ENCODE measurements at places on chromosomes 5 and 9. TPM values are rescaled to one million over a fixed set of nuclear protein-coding genes. Genes with fewer than 3 reads are reported as not detected.
A peak's percentile ranks its signal among the peaks of the same experiment; 100 is the strongest.

DNA sequence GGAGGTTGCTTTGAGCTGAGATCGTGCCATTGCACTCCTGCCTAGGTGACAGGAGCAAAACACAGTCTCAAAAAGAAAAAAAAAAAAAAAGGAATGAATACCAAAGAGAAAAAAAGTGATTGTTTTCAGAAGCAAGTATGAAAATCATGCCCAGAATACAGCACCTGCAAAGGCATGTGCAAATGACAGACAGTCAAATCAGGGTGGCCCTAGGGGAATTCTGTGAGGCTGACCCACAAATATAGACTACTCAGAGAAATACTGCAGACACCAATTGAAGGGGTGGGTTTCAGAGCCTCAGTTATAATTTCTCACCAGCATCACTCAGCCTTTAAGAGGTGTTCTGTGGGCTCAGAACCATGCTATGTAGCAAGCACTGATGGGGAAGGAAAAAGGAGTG is 28.6 kb downstream of the DCAF12 start:
- no peak for DNase-seq
- peaks cover 6% of the 10 kb centered on the region for H3K4me1 ChIP-seq
- no peak overlapping the region for H3K27ac ChIP-seq

DNA sequence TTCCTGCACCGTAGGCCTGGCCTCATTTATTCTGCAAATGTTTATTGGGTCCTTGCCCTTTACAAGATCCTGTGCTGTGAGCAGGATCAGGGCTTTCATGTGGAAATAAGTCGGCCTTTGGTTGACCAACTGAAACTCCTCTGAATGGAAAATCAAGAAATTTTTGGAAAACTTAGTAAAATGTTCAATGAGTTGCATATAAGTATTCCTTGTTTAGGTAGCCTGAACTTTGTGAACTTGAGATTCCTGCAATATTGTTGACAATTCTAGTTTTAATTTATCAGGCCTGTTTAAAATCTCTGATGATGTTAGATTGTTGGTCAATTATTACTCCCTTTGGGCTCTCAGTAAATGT is 1.1 kb downstream of the MAML1 start:
- H3K27ac ChIP-seq: peak overlapping the region; percentile 92

GRCh38 chr5:30930736-30931135 is 262.8 kb upstream of the CDH6 start:
- no peaks in the 10 kb centered on the region for H3K27me3 ChIP-seq
- no peak overlapping the region for H3K27ac ChIP-seq
- H3K36me3 ChIP-seq: no peaks in the 10 kb centered on the region
- no peak overlapping the region for H3K4me3 ChIP-seq
- no peaks in the 10 kb centered on the region for H3K4me1 ChIP-seq

The BTNL3 gene
- total RNA-seq: not detected

GRCh38 chr9:129337336-129338140 is 159.5 kb upstream of the IER5L start:
- H3K4me1 ChIP-seq: peaks cover 16% of the 10 kb centered on the region
- no peaks in the 10 kb centered on the region for H3K36me3 ChIP-seq
- H3K4me3 ChIP-seq: no peak overlapping the region
- DNase-seq: no peak
- H3K27ac ChIP-seq: no peak overlapping the region
- H3K27me3 ChIP-seq: no peaks in the 10 kb centered on the region

DNA sequence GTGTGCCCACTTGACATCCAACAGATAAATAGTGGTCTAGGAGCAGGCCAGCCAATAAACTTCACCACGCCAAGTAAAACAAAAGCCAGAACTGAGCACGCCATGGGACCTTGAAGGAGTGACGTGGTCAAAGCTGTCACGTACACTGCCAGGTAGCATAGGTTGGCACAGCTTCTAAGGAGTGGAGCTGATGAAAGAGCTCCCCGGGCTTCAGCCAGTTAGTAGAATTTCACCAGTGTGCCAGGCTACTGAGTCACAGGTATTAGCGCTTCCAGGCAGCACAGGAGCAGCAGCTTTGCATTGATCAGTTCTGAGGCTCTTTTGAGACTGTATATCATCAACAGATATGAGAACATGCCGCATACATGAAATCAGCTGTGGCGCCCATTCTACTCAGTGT is 19.4 kb downstream of the VLDLR start:
- H3K4me1 ChIP-seq: peaks cover 6% of the 10 kb centered on the region
- H3K27me3 ChIP-seq: no peaks in the 10 kb centered on the region
- no peak overlapping the region for H3K27ac ChIP-seq
- no peak overlapping the region for H3K4me3 ChIP-seq
- no peak for DNase-seq
- peaks cover 56% of the 10 kb centered on the region for H3K36me3 ChIP-seq

DNA sequence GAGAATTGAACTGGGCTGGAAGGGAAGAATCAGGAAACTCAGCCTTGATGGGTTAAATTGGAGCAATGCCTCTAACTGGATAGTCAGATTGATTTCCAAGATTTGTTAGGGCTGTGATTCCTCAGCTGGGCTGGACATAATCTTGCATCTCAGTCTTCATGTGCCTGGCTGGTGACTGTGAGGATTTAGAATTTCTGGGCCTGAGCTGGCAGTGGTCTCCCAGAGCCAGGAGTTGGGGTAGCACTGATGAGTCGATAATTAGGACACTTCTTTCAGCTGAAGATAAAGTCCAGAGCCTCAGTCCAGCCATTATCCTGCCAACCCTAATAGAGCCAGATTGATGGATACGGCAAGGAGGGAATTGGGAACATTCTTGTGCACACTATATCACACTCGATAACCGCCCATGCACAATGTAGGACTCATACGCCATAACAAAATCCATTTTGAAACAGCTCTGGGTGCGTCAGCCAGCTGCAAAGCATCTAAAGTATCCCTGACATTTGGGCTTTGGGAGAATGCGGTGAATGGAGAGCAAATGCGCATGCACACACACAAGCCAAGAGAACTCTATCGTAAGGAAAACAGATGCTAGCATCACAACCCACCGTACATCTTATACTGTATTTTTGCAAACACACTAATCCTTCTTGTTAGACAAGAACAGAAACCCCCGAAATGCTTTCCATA is 405.1 kb upstream of the KLF4 start:
- H3K36me3 ChIP-seq: no peaks in the 10 kb centered on the region
- no peaks in the 10 kb centered on the region for H3K4me1 ChIP-seq
- H3K27me3 ChIP-seq: no peaks in the 10 kb centered on the region
- H3K27ac ChIP-seq: no peak overlapping the region

DNA sequence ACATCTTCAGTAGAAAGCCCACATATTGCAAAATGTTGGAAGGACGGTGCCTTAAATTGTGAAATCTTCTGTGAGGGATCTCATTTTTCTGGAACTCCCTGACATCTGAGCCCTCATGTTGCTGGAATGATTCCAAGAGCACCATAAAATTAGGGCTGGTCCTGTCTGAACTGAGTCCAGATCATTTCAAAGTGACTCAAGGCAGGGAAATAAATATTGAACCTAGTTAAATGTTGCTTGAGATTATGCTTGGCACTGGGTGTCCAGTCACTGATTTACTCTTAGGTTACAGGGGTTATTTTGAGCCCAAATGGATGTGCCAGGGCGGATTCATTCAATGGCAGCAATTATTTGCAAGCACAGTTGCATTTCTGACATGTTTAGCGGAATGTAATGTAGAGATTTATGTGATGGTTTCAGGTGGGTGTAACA is 437.0 kb downstream of the PIK3R1 start:
- no peaks in the 10 kb centered on the region for H3K36me3 ChIP-seq
- no peak overlapping the region for H3K4me3 ChIP-seq
- no peak overlapping the region for H3K27ac ChIP-seq
- no peak for DNase-seq

GRCh38 chr9:136750526-136750925 is 2.2 kb upstream of the LCN6 start:
- no peak overlapping the region for H3K27ac ChIP-seq
- peaks cover 4% of the 10 kb centered on the region for H3K4me1 ChIP-seq
- H3K36me3 ChIP-seq: peaks cover 4% of the 10 kb centered on the region
- peaks cover 28% of the 10 kb centered on the region for H3K27me3 ChIP-seq
- H3K4me3 ChIP-seq: no peak overlapping the region
- no peak for DNase-seq

The OBP2B gene
- not detected for total RNA-seq

DNA sequence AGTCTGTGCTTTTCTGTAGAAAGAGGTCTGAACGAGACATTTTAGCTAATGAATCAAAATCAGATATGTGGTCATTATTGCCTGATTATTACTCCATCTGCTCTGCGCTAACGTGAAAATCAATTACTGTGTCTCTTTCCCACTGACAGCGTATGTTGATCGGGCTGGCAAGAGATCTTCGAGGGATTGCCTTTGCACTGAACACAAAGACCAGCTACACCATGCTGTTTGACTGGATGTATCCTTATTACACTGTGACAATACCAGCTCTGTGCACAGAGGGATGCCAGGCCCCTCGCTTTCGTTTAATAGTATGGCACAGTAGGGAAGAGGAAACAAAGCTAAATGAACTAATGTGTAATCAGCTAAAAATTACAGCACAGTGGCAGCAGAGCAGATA is 103.7 kb upstream of the TLX3 start:
- peaks cover 5% of the 10 kb centered on the region for H3K27me3 ChIP-seq
- no peaks in the 10 kb centered on the region for H3K4me1 ChIP-seq
- H3K4me3 ChIP-seq: no peak overlapping the region
- no peak overlapping the region for H3K27ac ChIP-seq

The RANBP3L gene
- 0.14 TPM for total RNA-seq

- no peak for DNase-seq
- H3K4me3 ChIP-seq: no peak overlapping the region
- no peak overlapping the region for H3K27ac ChIP-seq
Measured at GRCh38 chr5:4571248-4571948, 568.7 kb upstream of the ADAMTS16 start.

GRCh38 chr5:40022057-40022456 is 597.3 kb upstream of the DAB2 start:
- H3K36me3 ChIP-seq: no peaks in the 10 kb centered on the region
- H3K4me1 ChIP-seq: no peaks in the 10 kb centered on the region
- no peak overlapping the region for H3K4me3 ChIP-seq
- H3K27ac ChIP-seq: no peak overlapping the region

The CCL27 gene
- not detected for total RNA-seq

GRCh38 chr5:10652606-10653005 is 88.7 kb downstream of the ANKRD33B start:
- H3K36me3 ChIP-seq: peaks cover 2% of the 10 kb centered on the region
- no peak overlapping the region for H3K4me3 ChIP-seq
- H3K27me3 ChIP-seq: no peaks in the 10 kb centered on the region
- H3K27ac ChIP-seq: no peak overlapping the region
- H3K4me1 ChIP-seq: no peaks in the 10 kb centered on the region

GRCh38 chr5:16559702-16560101 is 57.1 kb downstream of the RETREG1 start:
- peaks cover 21% of the 10 kb centered on the region for H3K4me1 ChIP-seq
- DNase-seq: no peak
- H3K4me3 ChIP-seq: no peak overlapping the region
- no peaks in the 10 kb centered on the region for H3K27me3 ChIP-seq

- H3K36me3 ChIP-seq: no peaks in the 10 kb centered on the region
- no peaks in the 10 kb centered on the region for H3K4me1 ChIP-seq
- H3K4me3 ChIP-seq: no peak overlapping the region
- DNase-seq: no peak
Measured at GRCh38 chr9:29657821-29658220, 2084.5 kb upstream of the C9orf72 start.

The FCHO2 gene
- total RNA-seq: 0.52 TPM

DNA sequence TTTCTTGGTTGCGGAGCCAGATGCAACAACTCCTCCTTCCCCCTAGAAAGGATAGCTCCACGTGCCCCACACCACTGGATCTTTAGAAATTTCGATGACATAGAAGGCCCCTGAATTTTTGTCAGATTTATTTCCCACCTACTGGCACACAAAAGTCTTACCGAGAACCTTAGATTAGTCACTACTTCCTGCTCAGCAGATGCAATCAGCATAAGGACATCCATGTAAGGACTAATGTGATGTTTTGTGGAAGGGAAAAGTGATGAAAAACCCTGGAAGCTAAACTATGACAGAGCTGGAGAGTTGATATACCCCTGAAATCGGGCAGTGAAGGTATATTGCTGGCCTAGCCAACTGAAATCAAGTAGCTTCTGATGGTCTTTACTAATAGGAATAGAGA is 125.5 kb upstream of the NFIL3 start:
- no peaks in the 10 kb centered on the region for H3K4me1 ChIP-seq
- H3K4me3 ChIP-seq: no peak overlapping the region
- DNase-seq: no peak
- H3K27ac ChIP-seq: no peak overlapping the region
- no peaks in the 10 kb centered on the region for H3K36me3 ChIP-seq

The PTGER4 gene
- 64.5 TPM for total RNA-seq

The IFNB1 gene
- 0.62 TPM for total RNA-seq

DNA sequence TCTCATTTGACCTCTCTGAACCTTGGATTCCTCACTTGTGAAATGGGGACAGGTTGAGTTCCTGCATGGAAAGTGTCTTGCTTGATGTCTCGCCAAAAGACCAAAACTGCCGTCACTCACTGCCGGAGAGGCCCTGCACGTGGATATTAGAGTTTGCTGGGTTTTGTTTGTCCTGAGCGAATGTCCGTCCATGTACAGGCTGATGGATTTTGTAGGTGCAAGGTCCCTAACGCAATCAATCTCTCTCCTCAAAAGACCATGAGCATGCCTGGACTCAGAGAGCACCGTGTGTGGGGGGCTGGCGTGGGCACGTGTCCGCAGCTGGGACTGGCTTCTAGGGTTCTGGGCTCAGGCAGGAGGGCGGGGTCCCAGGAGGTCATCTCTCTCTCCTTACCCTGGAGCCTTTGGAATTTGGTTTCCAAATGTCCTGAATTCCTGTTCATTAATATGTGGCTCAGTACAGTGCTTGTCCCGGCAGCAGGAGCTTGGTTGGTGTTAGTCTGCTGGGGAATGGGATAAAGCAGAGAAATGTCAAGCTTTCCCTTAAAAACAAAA is 146.0 kb upstream of the IER5L start:
- H3K27ac ChIP-seq: no peak overlapping the region
- H3K4me1 ChIP-seq: peaks cover 35% of the 10 kb centered on the region
- H3K36me3 ChIP-seq: no peaks in the 10 kb centered on the region

The ADGRD2 gene
- total RNA-seq: not detected

The GARNL3 gene
- 2.0 TPM for total RNA-seq

The PRRX2 gene
- total RNA-seq: 0.66 TPM
